ENCODE measurements at places on chromosomes 3 and 15. TPM values are rescaled to one million over a fixed set of nuclear protein-coding genes. Genes with fewer than 3 reads are reported as not detected.

DNA sequence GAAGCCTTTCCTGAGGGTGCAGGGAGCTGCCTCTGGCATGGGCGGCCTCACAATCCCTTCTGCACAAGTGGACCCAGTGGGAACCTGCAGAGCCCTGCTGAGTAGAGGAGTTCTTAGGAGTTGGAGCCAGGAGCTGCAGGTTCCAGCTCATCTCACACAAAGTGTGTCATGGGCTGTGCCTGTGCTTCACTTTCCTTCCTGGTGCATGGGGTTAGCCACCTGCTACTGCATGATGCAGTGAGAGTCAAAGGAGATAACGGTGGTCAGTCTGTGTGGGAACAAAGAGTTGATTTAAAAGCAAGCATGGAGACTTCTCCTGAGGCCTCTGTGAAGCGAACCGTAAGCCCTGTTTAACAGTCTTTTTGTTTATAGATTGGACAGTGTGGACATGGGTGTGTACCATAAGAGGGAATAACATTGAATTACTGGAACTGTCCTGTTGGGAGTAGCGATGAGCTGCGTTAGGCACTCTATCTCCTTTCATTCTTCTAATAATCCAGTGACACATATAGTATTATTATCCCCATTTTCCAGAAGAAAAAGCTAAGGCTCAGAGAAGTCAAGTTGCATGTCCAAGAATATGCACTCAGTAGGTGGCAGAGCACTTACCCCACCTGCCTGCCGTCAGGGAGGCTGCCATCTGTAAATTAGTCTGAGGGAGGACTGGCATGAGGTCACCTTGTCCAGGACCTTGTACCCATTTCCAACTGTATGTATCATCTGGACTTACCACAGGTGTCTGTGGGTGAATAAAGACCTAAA is 68.7 kb upstream of the PRR23C start:
- peak; percentile 77 for DNase-seq

GRCh38 chr3:127052121-127052561 is 69.2 kb downstream of the PLXNA1 start:
- peak; percentile 95 for DNase-seq

GRCh38 chr3:64111872-64112271 is 88.6 kb upstream of the PSMD6 start:
- DNase-seq, result no peak

- DNase-seq, result no peak
These were observed 138.9 kb upstream of the COL8A1 start for GRCh38 chr3:99499235-99500158.

GRCh38 chr15:101393172-101393571 is 96.3 kb downstream of the PCSK6 start:
- peak; percentile 64 for DNase-seq

- no peak for DNase-seq
These were observed 107.3 kb downstream of the RFTN1 start for GRCh38 chr3:16406166-16406565.

GRCh38 chr3:98999675-99000074 is 98.2 kb upstream of the DCBLD2 start:
- no peak for DNase-seq

GRCh38 chr3:192892981-192893700 is 24.5 kb downstream of the MB21D2 start:
- peak; percentile 84 for DNase-seq

- DNase-seq, result no peak
These were observed 115.0 kb upstream of the TPRG1 start for GRCh38 chr3:189056646-189057335.

DNA sequence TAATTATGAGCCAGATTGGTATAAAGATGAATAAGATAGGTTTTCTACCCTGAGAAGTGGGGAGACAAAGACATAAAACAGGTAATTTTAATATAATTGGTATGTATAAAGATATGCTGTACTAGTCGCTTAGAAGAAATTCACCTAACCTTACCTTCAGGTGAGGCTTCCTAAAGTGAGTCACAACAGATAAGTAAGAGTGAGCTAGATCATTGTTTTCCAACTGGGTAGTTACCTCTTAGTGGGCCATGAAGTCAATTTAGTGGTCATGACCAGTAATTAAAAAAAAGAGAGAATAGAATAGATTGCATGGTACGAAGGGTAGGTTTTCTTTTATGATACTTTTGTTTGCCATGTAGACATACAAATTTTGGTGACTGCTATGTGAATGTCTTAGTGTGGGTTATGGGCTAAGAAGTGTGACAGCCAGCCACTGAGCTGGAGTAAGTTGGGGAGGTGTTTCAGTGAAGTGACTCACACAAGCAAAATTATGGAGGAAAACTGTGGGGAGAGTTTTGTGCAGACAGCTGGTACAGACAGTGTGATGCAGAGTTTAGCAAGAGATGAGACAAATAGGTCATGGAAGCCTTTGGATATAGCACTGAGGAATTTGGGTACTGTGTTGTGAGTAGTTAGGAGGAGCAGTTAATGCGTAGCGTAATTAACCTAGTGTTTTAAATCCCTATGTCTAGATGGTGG is 8.2 kb downstream of the TRNT1 start:
- no peak for DNase-seq

GRCh38 chr3:184691397-184692231 is 20.2 kb downstream of the MAGEF1 start:
- peak; percentile 83 for DNase-seq

GRCh38 chr15:44956388-44956787 is at the start of gene TERB2:
TSS of gene TERB2 (plus strand) at chr15:44956687. CDS start at chr15:44956719, 32 bp downstream.
- DNase-seq, result no peak

GRCh38 chr15:36773698-36774097 is 194.3 kb downstream of the CDIN1 start:
- DNase-seq, result no peak

The CTXND1 gene
- not detected for total RNA-seq

The DPPA2 gene
- not detected for total RNA-seq

The SKOR1 gene
- total RNA-seq, result 0.51 TPM

The FSTL1 gene
- 1,310 TPM for total RNA-seq

The NUP210 gene
- 2.2 TPM for total RNA-seq

The P2RY14 gene
- 5.3 TPM for total RNA-seq

The SERINC4 gene
- not detected for total RNA-seq

Data from posterior vena cava (tissue), 2 donors.